T-helper 2 cell (primary cell): ENCODE measurements at places on chromosomes 12 and 14.
A peak's percentile ranks its signal among the peaks of the same experiment; 100 is the strongest.

- no peak for DNase-seq
Observed at GRCh38 chr12:49049566-49050224, 10.9 kb downstream of the KMT2D start.

- DNase-seq: peak; percentile 0
Observed at GRCh38 chr14:105879867-105880561, 353.6 kb downstream of the TMEM121 start.

GRCh38 chr14:31727797-31728196 lies 166.6 kb downstream of the NUBPL start:
- no peak for DNase-seq

DNA sequence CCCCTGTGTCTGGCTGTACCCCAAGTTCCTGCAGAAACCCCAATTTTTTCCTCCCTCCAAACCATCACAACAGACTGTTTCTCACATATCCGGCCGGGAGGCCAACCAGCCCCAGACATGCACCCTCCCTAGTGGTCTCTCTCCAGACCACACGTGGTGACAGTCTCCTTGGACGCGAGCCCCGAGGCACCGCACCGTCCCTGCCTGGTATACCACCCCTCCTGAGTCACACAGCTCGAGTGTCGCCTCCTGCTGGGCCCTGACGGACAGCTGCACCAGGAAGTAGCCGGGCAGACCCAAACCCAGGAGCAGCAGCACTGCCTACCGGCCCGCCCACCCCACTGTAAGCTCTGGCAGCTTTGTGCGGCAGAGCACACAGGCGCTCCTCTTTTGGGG lies 97.4 kb downstream of the RFLNA start:
- peak; percentile 6 for DNase-seq

GRCh38 chr12:130981074-130981742 lies 27.5 kb downstream of the ADGRD1 start:
- no peak for DNase-seq

DNA sequence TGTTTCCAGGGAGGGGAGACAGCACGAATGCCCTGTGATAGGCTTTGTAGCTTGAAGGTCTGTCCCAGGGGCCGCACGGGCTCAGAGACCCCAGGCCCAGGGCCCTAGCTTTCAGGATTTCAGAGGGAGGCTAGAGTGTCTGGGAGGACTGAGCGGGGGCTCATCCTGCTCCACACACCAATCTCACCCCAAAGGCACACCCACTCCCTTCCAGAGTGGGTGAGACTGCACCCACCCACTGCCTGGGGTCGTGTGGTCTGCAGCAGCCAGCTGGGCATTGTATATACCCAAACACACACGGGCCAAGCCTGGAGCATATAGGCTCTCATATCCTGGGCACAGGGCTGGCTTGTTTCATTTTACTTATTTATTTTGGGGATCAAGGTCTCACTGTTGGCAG lies 5.8 kb upstream of the SLC25A47 start:
- no peak for DNase-seq

DNA sequence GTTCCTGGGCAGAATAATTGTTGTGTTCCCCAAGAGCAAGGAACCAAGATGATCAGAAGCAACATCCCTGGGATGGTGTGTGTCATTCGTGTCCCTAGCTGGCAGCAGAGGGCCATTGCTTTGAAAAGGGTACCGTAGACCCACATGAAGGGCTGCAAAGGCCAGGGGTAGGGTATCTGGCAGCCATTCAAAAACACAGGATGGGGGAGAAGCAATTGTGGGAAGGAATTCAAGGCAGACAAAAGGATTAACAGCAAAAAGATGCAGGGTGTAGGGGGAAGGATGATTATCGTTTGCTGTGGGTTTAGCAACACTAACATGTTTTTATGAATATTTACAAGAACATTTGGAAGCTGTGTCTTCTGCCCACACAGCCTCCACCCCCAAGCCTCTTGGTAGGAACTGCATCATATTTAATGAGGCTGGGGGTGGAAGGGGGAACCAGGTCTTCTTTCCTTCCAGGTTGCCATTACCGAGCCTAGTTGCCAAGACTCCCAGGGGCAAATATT lies 169.0 kb upstream of the G2E3 start:
- no peak for DNase-seq

DNA sequence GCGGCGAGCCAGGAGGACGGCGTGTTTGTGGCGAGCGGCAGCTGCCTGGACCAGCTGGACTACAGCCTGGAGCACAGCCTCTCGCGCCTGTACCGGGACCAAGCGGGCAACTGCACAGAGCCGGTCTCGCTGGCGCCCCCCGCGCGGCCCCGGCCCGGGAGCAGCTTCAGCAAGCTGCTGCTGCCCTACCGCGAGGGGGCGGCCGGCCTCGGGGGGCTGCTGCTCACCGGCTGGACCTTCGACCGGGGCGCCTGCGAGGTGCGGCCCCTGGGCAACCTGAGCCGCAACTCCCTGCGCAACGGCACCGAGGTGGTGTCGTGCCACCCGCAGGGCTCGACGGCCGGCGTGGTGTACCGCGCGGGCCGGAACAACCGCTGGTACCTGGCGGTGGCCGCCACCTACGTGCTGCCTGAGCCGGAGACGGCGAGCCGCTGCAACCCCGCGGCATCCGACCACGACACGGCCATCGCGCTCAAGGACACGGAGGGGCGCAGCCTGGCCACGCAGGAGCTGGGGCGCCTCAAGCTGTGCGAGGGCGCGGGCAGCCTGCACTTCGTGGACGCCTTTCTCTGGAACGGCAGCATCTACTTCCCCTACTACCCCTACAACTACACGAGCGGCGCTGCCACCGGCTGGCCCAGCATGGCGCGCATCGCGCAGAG lies 873 bp downstream of the PLXNC1 start:
- DNase-seq: no peak

GRCh38 chr12:107748472-107748871 lies 12.5 kb downstream of the PRDM4 start:
- DNase-seq: no peak

GRCh38 chr14:102878174-102878969 lies 44.1 kb upstream of the AMN start:
- DNase-seq: no peak

GRCh38 chr12:104736307-104736706 lies 221.8 kb downstream of the SLC41A2 start:
- no peak for DNase-seq

DNA sequence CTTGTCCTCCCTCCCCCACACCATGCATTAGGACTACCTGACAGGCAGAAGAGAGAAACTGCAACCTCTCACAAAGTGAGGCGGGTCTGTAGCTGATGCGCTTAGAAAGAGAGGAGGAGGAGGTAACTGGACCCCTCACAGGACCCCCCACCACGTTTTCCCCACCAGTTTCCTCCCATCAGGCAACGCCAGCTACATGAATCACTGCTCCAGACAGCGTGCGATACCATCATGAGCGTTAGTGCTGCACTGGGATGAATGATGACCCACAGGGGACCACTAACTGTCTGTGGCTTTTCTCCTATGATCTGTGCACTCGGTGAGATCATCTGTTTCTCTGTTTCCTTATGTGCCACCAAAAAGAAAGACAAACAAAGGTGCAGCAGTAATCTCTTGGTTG lies 77.7 kb downstream of the KCNK10 start:
- DNase-seq: no peak

DNA sequence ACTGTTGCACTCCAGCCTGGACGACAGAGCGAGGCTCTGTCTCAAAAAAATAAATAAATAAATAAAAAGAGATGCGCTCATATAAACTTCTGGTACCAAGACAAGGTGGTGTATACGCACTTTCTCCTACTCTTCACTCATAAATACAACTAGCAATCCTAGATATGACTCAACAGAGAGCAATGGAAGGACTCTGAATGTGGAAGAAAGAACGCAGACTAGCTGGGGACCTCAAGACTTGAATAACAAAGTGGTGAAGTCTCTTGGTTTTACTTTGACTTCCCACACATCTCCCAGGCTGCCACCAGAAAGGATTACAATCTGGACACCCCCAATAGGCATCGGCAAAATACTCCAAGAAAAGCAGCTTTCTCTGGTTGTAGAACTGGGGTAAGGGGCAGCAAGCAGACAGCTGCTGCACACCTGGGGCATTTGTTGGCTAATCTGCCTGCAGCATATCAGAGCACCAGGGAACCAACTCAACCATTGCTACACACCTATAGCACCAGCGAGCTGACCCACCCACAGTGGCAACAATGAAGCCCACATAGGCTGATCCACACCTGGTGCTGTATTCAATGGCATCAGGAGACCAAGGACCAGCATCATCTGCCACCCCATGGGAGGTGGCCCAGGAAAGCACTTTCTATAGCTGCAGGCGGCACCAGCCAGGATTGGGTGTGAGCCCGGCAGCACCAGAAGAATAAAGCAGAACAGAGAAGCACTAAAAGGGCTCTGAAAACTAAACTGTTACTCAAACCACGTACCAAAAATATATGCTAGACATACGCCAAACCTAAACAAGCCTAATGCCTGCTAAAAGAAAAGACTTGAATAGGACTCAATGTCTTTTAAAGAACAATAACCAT lies 1231.7 kb upstream of the TMEM132C start:
- no peak for DNase-seq

DNA sequence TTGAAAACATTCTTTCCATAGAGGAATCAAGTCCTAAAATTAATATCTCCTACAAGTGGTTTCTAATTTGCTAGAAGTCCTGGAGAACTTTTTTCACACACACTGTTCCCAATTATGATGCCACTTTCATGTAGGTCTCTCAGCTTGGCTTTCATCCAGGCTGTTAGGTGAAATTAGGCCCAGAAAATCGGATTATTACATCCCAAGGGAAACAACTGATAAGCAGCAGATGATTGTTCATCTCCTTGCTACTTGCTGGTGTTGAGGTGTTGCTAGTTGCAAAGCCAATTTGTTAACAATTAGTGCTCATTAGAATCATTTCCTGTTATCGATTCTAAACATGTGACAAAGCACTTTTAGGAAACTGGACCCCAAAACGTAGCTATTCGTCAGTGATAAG lies 248.0 kb downstream of the PDZRN4 start:
- no peak for DNase-seq

GRCh38 chr14:79961197-79961596 lies 250.1 kb downstream of the DIO2 start:
- DNase-seq: no peak

DNA sequence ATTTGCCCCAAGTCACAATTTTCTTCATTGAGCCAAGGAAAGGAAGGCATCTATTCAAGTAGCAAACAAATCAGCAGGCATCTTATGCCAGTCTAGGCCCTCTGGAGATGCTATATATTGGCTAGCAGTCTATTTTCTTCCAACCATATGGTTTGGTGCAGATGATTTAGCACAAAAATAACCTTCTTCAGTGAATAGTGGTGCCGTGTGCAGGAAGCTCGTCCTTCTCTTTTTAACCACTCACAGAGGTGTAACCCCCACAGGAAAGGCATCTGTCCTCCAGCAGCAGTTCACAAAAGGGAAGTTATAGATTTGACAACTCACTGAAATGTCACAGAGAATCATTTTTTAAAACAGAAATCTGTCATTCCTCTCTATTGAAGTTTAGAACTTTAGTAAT lies 445.7 kb upstream of the SYT1 start:
- no peak for DNase-seq

DNA sequence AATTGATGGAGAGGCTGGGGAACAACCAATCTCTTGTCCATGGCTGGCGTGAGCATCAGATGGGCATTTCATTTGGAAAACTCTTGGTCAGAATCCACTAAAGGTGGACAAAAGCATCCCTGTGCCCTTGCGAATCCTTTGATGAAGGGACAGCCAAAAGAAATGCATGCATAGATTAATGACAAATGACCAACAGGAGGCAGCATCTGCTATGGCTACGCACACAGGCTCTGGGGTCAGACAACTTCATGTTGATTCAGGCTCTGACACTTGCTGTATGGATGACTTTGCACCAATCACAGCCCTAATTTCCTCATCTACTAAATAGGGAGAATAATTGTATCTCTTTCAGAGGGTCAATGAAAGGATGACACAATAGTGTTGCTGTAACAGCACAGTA lies 117.5 kb downstream of the ASCL4 start:
- no peak for DNase-seq

GRCh38 chr14:63773504-63773903 lies 45.6 kb upstream of the SGPP1 start:
- DNase-seq: no peak

- DNase-seq: no peak
Observed at GRCh38 chr12:120951-121350, 54.4 kb downstream of the IQSEC3 start.

DNA sequence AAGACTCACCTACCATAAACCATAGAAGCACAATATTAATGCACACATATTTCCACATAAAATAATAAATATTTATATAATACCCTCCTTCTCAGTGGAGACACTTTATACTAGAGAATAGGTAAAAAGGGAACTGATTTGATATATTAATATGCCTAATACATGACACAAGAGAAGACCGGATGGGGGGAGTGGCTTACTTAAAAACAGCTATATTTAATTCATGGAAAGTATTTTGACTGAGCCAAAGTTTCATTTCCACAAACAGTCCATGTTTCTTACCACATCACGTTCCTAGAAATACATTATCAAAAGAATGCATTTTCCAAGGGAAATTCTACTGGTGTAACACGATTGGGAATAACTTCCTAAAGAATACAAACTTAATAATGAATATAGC lies 63.4 kb downstream of the ITPR2 start:
- DNase-seq: no peak

DNA sequence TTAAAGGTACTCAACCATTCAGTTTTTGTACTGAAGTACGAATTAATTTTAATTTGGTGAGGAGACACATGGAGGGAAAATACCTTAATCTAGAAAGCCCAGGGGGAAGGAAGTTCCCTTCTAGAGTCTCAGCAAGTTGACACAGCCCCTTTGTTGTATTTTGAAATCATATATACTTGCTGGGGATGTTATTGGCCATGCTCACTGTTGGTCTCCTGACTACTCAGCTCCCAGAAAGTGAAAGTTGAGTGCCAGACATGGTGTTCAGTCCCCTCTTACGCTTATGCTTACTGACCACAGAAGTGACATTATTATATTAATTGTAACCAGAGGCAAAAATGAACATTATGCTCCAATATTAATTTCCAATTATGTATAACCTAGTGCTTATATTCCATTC lies 28.1 kb downstream of the ARF6 start:
- DNase-seq: no peak

DNA sequence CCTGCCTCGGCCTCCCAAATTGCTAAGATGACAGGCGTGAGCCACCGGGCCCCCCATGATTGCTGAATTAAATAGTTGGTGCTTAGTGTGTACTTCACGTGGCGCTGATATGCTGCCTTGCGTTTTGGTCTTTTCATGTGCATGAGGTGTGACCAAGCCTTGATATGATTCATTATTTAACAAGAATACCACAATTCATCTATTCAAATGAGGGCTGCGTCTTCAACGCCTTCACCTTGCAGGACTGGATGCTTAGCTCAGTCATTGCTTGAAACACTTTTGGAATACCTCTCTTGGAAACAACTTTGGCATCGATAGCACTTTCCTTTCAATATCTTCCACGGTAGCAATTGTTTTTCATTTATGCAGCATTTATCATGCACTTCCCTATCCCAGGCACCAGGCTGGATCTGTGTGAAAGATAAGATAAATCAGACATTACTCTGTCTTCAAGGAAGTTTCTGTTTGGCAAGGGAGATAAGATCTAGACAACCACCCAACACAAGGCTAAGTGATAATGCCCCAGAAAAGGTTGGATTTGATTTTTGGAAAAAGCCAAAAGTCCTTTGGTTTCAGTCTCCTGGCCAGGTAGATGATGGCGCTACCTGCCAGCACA lies 1.3 kb upstream of the TEAD4 start:
- no peak for DNase-seq
